ENCODE measurements at places on chromosomes 5 and 9. TPM values are rescaled to one million over a fixed set of nuclear protein-coding genes. Genes with fewer than 3 reads are reported as not detected.

GRCh38 chr5:10662083-10662482 is 98.2 kb downstream of the ANKRD33B start:
- no peak for DNase-seq
- no peaks in the 10 kb centered on the region for H3K4me1 ChIP-seq
- no peaks in the 10 kb centered on the region for H3K36me3 ChIP-seq
- no peak overlapping the region for H3K27ac ChIP-seq

- H3K27me3 ChIP-seq, result no peaks in the 10 kb centered on the region
- H3K4me3 ChIP-seq, result no peak overlapping the region
- DNase-seq, result no peak
- no peak overlapping the region for H3K27ac ChIP-seq
Measured at GRCh38 chr5:9108162-9108561, 437.7 kb downstream of the SEMA5A start.

DNA sequence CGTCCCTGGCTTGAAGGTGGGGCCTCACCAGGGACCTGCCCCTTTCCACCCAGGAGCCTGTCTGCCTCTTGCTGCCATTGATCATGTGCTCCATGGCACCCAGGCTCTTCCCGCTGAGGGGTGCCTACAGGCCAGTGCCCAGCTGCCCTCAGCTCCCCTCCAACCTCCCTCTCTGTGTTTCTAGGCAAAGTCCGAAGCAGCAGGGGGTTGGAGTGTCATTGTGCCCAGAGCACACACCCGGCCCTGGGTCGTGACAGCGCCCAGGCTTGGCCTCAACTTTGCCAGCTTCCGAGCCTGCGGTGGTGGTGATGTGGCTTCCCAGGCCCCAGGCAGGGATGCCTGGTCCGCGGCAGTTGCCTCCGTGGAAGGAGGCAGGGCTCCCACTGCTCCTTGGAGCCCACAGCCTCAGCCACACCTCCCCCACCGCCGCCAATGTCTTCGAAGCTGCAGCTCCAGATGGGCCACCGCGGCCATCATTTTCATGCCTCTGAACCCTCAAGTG is 52.4 kb downstream of the GTF3C4 start:
- peaks cover 13% of the 10 kb centered on the region for H3K27me3 ChIP-seq
- no peak overlapping the region for H3K27ac ChIP-seq
- H3K4me1 ChIP-seq, result no peaks in the 10 kb centered on the region
- no peak for DNase-seq
- no peaks in the 10 kb centered on the region for H3K36me3 ChIP-seq
- H3K4me3 ChIP-seq, result no peak overlapping the region

DNA sequence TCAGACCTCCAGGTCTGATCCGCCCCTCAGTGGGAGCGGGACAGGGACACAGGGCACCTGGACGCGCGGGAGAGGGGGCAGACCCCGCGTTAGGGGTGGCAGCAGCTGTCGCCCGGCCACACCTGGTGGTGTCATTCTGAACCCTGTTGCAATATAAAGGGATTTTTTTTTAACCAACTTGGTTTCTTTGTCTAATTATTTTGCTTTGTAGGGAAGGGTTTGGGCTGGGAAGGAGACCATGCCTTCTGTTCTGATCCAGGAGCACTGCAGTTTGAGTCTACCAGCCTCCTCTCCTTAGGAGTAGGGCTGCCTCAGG is 10.9 kb upstream of the ASS1 start:
- H3K4me1 ChIP-seq, result peaks cover 9% of the 10 kb centered on the region
- H3K4me3 ChIP-seq, result no peak overlapping the region
- no peak for DNase-seq
- H3K27me3 ChIP-seq, result peaks cover 38% of the 10 kb centered on the region
- H3K27ac ChIP-seq, result no peak overlapping the region

DNA sequence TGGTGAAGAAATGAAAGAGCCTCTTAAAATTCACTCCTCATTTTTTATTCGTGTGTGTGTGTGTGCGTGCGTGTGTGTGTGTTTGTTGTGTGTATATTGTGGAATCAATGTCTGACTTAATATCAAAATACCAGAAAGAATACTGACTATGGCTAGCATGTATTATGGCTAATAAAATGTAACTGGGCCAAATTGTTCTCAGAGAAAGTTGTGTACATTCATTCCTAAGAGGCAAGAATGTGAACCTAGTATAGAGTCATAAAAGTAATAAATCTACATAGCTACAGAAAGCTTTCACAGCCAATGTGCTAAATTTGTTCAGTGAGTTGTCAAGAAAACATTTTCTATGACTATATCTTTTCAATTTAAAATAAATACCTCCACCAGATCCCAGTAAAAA is 211.5 kb downstream of the EBF1 start:
- no peak overlapping the region for H3K4me3 ChIP-seq
- no peak for DNase-seq
- H3K36me3 ChIP-seq, result no peaks in the 10 kb centered on the region
- H3K27me3 ChIP-seq, result peaks cover 6% of the 10 kb centered on the region
- no peak overlapping the region for H3K27ac ChIP-seq

DNA sequence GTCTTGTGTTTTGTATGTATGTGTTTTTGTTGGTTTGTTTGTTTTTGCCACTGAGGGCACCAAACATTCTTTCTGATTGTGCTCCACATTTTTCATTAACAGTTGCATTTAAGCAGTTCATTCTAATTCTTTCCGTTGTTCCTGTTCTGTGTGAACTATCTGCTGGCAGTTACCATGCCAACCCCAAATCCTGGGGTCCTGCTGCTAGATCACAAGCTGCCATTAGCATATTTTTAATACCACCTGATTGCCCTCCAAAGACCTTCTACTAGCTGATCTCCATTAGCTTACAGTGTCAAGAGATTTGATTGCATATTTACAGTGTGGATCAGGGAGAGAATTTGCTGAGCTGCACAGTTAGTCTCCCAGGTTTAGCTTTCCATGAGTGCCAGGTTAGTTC is 40.6 kb upstream of the STARD4 start:
- no peaks in the 10 kb centered on the region for H3K27me3 ChIP-seq
- H3K36me3 ChIP-seq, result no peaks in the 10 kb centered on the region
- H3K4me3 ChIP-seq, result no peak overlapping the region
- H3K27ac ChIP-seq, result no peak overlapping the region
- DNase-seq, result no peak

DNA sequence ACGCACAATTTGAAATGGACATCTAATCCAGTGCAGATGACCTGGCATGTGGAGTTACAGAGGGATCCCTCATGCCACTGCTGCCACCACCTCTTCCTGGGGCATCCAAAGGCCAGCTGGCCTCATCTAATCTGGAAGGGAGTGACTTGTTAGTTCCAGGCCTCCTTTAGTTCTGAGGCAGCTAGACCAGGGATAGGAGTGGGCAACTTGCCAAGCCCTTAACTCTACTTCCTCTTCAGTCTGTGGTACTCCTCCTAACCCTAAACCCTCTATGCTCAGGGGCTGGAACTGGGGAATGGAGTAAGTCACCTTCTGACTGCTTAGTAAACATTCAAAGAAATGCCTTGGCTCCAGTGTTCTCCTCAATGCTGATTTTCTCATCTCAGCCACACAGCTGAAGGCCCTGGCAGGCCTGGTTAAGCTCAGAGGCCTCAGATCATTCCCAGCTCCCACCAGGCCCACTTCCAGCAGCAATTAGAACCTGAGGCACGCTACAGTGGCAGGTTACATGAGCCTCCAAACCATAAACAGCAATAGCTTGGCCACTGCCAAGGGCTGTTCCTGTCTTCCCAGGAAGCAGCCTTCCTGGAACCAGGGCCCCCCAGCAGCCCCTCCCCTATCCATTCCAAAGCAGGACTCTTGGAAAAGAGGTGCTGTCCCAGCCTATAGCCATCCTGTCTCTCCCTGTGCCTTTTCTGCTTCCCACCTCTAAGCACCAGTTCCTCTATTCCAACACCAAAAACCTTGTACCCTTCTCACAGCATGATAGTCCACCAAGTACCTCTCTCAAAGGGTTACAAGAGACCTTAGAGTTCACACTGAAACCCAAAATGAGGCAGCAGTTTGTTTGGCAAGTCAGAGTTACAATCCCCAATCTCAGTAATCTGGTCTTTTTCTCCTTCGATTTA is 2.0 kb downstream of the EIF4EBP3 start:
- H3K27ac ChIP-seq, result peak overlapping the region; percentile 98
- peak overlapping the region; percentile 89 for H3K4me3 ChIP-seq
- no peaks in the 10 kb centered on the region for H3K27me3 ChIP-seq
- H3K36me3 ChIP-seq, result peaks cover 55% of the 10 kb centered on the region
- H3K4me1 ChIP-seq, result peaks cover 59% of the 10 kb centered on the region

- no peaks in the 10 kb centered on the region for H3K27me3 ChIP-seq
- H3K36me3 ChIP-seq, result peaks cover 5% of the 10 kb centered on the region
- H3K4me1 ChIP-seq, result no peaks in the 10 kb centered on the region
- no peak for DNase-seq
- no peak overlapping the region for H3K4me3 ChIP-seq
- no peak overlapping the region for H3K27ac ChIP-seq
Measured at GRCh38 chr5:93789173-93790067, 48.0 kb upstream of the POU5F2 start.

- no peaks in the 10 kb centered on the region for H3K36me3 ChIP-seq
- H3K4me1 ChIP-seq, result no peaks in the 10 kb centered on the region
- no peak overlapping the region for H3K4me3 ChIP-seq
- no peak for DNase-seq
Measured at GRCh38 chr5:124797665-124798087, 51.2 kb upstream of the ZNF608 start.

GRCh38 chr5:53201746-53202145 is 92.2 kb upstream of the MOCS2 start:
- H3K27me3 ChIP-seq, result peaks cover 2% of the 10 kb centered on the region
- H3K36me3 ChIP-seq, result no peaks in the 10 kb centered on the region
- H3K27ac ChIP-seq, result no peak overlapping the region
- DNase-seq, result peak; percentile 19

DNA sequence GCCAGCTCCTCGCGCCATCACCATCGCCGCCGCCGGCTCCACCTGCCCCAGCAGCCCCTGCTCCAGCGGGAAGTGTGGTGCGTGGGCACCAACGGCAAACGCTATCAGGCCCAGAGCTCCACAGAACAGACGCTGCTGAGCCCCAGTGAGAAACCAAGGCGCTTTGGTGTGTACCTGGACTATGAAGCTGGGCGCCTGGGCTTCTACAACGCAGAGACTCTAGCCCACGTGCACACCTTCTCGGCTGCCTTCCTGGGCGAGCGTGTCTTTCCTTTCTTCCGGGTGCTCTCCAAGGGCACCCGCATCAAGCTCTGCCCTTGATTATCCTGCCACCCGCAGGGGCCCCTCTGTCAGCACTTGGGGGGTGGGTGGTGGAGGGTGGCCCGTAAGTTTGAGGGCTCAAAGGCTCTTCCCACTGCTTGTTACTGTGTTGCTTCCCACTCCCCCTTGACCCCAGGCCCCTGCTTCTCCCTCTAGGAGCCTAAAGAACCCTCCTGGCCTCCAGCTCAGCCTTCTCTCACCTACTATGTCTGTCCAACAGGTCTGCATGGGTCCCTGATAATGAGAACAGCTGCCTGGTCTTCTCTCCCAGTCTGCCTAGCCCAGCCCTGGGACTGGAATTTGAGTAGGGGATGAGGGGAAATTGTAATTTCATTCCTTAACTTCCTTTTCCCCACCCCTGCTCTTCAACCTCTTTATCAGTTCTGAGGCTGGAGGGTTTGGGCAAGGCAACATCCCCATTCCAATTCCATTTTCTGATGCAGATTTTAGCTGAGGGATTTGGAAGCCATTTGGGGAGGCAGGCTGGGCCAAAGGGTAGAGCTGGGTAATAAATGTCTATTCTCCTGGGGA is 9.0 kb downstream of the RACK1 start:
- H3K27me3 ChIP-seq, result no peaks in the 10 kb centered on the region
- H3K27ac ChIP-seq, result peak overlapping the region; percentile 68
- DNase-seq, result no peak
- no peak overlapping the region for H3K4me3 ChIP-seq

- peaks cover 46% of the 10 kb centered on the region for H3K4me1 ChIP-seq
- no peak overlapping the region for H3K4me3 ChIP-seq
- peak overlapping the region; percentile 90 for H3K27ac ChIP-seq
- no peak for DNase-seq
- H3K36me3 ChIP-seq, result peaks cover 37% of the 10 kb centered on the region
- no peaks in the 10 kb centered on the region for H3K27me3 ChIP-seq
Measured at GRCh38 chr9:93020151-93020550, 38.4 kb upstream of the SUSD3 start.

DNA sequence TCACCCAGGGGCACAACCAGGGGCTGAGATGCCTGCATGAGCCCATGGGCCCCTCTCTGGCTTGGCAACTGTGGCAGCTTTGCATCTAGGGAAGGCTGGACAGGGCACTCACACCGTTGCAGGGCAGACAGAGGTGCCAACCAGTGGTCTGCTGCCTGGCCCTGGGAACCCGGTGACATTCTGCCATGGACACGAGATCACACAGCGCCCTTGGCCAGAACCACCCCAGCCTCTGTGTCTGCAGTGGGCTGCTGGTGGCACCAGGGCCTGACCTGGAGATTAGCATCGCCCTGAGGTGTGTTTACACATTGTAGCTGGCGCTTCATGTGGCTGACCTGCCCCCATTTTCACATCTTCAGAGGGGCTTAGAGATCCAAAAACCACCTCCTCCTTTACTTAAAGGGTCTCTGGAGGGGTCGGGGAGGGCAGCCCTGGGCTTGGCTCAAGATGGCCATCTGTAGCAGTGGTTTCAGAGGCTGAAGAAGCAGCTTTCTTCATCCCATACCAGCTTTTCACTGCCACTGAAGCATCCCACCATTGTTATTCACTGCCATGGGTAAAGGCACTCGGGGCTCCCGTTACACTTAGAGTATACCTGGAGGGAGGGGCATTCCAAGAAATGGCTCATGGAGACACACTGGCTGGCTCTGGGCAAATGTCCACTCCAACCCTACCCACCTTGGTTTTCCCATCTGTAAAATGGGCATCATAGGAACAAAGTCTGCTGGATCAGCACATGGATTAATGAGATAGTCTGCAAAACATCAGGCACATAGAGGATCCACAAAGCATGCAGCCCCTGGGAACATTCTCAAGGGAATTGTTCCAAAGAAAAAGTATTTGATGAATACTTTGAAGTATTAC is 11.4 kb downstream of the DCANP1 start:
- H3K4me1 ChIP-seq, result no peaks in the 10 kb centered on the region
- H3K4me3 ChIP-seq, result no peak overlapping the region
- DNase-seq, result no peak

DNA sequence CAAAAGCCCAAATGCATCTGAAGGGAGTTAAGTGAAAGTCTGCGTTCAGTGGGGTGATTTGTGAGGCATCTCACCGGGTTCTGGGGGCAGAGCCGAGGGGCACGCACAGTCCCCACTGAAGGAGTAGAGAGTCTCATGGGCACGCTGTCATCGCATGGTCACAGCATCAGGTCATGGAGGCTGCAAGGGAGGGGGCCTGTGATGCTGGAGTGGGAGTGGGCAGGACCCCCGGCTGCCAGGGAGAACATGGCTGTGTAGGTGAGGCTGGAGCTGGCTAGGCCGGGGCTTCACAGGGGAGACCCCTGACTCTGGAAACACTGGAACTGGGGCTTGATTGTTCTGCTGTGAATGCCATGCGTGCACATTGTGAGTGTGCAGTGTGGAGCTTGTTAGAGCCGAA is 360.5 kb downstream of the IRX2 start:
- H3K4me1 ChIP-seq, result no peaks in the 10 kb centered on the region
- no peaks in the 10 kb centered on the region for H3K27me3 ChIP-seq

GRCh38 chr9:97425336-97425972 is 13.6 kb downstream of the TDRD7 start:
- H3K27me3 ChIP-seq, result no peaks in the 10 kb centered on the region
- H3K4me1 ChIP-seq, result peaks cover 2% of the 10 kb centered on the region
- H3K27ac ChIP-seq, result no peak overlapping the region
- no peak for DNase-seq
- H3K4me3 ChIP-seq, result no peak overlapping the region

GRCh38 chr5:154793599-154794524 is 38.7 kb downstream of the LARP1 start:
- H3K4me1 ChIP-seq, result peaks cover 6% of the 10 kb centered on the region
- peaks cover 54% of the 10 kb centered on the region for H3K36me3 ChIP-seq
- no peaks in the 10 kb centered on the region for H3K27me3 ChIP-seq
- no peak overlapping the region for H3K4me3 ChIP-seq

Gene UGT3A2
- not detected for total RNA-seq

Gene PCA3
- not detected for total RNA-seq

Gene GLRX
- total RNA-seq, result 28.4 TPM

Gene CTSV
- 0.16 TPM for total RNA-seq
